ENCODE measurements at places on chromosomes 7 and 10.

- DNase-seq = no peak
Observed at GRCh38 chr7:12351843-12352242, 51.8 kb downstream of the VWDE start.

DNA sequence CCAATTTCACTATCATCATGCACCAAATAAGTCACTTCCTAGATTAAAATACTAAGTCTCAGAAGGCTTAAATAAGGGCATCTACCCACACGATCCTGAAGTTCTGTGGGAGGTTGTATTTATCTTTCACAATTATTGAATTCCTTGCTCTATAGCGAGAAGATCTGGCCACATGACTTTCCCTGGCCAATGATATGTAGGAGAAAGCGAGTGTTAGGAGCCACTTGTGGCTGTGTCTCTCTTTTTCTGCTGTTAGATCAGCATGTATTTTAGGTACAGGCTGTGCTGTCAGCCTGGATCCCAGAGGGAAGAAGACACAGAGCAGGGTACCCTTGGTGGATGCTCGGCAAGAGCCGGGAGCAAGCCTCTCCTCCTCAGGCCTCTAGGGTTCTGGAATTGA, 131.3 kb upstream of the DPP6 start:
- DNase-seq = no peak

- peak; percentile 89 for DNase-seq
Observed at GRCh38 chr7:33854178-33854577, 51.2 kb upstream of the BMPER start.

DNA sequence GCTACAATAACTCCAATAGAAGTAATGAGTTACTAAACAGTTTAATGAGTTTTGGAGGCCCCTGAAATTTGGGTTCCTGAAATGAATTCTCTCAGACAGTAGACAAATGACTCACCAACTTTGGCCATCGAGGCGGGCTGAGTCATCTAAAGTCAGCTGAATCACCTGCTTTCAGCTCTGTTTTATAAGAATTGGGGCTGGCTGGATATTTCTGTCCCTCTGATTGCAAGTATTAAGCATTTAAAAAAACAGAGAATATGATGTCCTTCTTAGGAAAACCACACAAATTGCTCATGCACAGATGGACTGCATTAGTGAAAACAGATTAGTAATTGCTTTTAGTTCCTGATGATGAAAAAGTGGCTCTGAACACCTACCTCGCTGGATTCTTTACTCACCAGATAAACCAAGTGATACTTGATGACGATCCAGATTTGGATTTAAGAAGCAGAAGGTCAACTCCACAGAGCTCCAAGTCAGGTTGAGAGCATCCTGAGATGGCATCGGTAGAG, 59.1 kb downstream of the ZNF365 start:
- DNase-seq = peak; percentile 99

DNA sequence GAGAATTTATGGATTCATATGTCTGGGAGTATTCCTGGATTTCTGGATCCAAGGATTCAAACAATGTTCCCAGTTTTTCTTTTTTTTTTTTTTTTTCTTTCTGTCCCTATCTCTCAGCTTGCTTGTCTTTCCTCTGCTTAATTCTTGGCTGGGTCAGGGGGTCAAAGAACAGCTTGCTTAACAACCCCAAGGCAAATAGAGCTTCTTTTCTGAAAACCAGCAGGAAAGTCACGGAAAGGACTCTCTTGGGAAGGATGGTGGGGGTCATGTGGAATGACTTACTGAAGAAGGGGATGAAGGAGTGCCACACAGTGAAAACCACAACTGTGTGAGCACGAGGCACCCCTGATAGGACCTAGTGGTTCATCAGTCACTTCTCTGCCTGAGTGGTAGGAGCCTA, 36.1 kb downstream of the GRK5 start:
- DNase-seq = no peak

DNA sequence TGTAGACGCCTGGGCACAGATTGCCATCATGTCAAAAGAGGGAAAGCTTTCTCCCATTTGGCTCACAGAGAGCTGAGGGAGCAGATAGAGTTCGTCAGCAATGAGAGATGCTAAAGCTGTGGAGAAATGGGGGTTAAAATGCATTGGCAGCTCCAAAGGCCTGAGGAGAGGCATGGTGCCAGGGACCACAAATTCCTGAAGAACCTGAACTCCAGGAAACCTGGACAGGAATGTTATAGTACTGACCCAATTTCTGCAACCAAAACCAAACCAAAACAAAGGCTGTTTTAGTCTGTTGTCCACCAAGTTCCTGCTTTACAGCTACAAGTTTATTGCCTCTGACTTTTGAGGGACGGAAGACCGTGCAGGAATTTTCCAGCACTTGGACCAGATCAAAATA, 575.7 kb downstream of the REEP3 start:
- peak; percentile 43 for DNase-seq

DNA sequence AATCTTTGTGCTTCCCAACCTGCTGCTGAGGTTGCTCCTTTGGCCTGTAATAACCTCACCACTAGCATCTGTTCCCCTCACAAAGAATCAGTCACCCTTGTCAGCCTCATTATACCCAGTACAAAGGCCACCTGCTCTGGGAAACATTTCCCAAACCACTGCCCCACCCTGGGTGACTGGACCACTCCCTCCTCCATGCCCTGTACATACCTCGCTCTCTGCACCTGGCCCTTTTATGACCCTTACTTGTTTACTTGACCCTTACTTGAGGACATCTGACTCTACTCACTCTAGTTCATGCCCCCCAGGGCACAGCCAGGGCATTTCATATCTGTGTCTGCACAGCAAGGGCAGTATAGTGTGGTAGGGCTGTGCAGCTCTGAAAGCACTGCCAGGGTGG, 21.4 kb upstream of the AOC1 start:
- DNase-seq = no peak

GRCh38 chr10:14478604-14479003, 147.9 kb upstream of the FRMD4A start:
- DNase-seq = peak; percentile 82

- no peak for DNase-seq
Observed at GRCh38 chr7:26105236-26105635, 46.8 kb upstream of the NFE2L3 start.

GRCh38 chr7:27526611-27527347, 135.9 kb downstream of the HIBADH start:
- DNase-seq = no peak

DNA sequence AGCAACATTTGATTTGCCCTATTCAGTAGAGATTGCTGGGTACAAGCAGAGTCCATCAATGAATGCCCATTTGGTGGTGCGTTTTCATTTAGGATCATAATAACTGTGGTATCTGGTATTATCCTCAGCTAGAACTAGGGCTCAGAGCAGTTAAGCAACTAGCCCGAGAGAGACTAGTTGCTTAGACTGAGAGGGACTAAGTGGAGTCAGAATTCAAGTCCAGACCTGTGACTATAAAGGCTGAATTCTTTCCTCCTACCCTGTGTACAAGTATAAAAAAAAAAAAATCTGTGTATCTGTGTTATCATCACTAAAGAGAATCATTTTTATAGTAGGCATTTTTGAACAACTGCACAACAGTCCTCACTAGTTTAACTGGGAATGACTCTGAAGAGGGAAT, 45.3 kb upstream of the DKK1 start:
- DNase-seq = no peak

GRCh38 chr10:12181065-12181775, 14.5 kb downstream of the NUDT5 start:
- no peak for DNase-seq

DNA sequence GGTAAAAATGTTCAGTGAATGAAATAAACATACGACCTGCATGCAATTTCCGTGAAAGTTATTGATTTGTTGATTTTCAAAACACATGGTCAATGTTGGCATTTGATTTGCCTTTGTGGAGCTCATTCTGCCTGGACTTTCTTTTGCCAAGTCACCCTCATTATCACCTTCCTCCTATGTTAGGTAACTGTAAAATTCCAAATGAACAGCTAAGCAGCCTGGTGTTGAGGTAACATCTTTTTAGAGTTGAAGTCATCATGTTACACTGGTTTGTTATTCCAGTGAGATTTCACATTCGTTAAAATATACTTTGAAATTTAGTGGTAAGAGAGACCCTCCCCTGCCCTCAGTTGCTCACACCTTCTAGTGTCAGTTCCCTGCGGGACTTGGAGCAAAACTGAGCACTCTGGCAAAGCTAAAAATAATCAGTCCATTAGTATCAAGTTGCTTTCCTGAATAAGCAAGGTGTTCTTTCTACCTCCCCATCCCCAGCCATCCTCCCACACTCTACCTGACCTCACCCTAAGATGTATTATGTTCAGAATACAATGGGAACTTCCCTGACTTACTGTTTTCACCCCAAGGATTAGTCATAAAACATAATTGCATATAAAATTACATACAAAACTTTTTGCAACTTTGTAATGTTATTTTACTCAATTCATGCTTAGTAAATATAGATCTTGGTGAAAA, 283.3 kb upstream of the SEMA3A start:
- peak; percentile 63 for DNase-seq

GRCh38 chr7:100965723-100966541, 3.4 kb upstream of the MUC12 start:
- peak; percentile 82 for DNase-seq

DNA sequence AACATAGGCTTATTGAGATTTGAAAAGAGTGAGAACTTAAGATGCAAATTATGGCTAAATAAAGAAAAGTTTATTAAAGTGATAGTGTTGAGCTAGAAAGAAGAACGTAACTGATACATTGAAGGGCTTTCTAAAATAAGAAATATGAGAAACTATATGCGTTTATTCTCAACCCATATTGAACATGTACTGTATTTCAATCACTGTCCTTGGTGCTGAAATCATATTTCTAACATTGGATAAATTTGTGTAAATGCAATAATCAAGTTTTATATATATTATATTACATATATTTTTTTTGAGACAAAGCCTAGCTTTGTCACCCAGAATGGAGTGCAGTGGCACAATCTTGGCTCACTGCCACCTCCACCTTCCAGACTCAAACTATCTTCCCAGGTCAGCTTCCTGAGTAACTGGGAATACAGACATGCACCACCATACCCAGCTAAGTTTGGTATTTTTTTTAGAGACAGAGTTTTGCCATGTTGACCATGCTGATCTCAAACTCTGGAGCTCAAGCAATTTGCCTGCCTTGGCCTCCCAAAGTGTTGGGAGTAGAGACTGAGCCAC, 1065.8 kb downstream of the REEP3 start:
- no peak for DNase-seq

DNA sequence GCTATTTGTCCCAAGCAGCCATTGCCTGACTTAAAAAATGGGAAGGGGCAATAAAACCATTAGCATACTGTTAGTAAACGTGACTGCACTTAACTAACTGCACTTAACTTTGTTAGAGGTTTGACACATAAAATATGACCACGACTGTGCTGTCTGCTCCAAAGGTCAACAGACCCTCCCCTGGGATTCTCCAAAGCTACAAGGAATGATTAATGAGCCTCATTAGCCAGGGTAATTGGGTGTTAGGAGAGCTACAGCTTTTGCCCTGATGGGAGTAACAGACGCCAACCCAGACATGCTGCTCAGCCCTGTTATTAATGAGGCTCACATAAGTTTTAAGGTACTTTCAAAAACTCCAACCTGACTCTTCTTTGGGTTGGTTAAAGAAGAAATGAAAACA, 129.4 kb upstream of the PLPP4 start:
- DNase-seq = no peak

- DNase-seq = peak; percentile 65
Observed at GRCh38 chr7:150845421-150845861, 6.9 kb upstream of the AOC1 start.

DNA sequence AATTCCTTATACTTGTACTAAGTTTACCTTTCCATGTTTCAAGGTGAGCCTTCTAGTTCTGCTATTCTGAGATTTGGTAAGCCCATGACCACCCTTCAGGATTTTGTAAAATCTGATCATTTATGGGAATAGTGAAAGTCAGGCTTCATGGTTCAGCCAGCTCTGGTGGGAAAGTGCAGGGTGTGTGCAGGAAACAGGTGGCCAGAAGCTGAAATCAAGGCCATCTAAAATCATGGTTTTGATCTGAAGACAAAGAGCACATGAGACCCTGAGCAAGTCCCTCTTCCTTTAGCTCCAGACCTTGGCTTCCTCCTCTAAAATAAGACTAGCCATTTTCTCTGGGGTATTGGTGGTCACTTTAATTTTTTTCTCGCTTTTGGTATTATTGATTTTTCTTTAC, 91.3 kb downstream of the CALD1 start:
- no peak for DNase-seq

GRCh38 chr10:91607646-91608403, 25.0 kb downstream of the PPP1R3C start:
- DNase-seq = no peak

- DNase-seq = peak; percentile 54
Observed at GRCh38 chr10:81127931-81128330, 590.2 kb downstream of the SH2D4B start.

GRCh38 chr7:137480401-137480800, 136.9 kb upstream of the PTN start:
- DNase-seq = no peak

DNA sequence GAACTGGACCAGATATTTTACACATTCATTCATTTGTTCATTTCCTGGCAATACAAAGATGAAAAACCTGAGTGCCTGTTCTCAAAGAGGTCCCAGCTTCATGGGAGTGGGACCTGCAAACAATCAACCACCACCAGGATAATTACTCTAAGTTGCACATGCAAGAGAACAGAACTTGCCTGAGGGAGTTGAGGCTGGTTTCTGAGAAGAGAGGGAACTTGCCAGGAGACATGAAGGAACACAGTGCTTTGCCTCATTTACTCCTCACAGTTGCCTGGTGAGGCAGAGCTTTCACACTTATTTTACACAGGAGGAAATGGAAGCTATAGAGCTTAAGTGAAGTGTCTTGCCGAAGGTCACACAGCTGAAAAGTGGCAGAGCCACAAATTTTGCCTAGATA, 170.1 kb downstream of the SORCS3 start:
- no peak for DNase-seq

DNA sequence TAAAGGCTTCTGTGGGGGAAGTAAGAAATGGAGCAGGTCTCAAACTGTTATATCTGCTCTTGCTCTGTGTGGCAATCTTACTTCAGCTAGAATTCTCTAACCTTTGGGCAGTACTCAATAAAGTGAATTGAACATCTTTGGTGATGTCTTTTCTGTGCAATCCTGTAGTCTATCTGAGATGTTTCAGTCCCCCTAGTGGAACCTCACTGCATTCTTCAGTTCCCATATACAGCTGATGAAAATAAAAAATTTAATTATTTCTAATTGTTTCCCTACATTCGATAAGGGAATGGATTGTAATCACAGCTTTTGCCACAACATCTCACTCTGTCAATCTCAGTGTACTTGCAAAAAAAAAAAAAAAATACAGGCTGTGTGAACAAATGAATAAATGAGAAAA, 522.6 kb downstream of the DNAJB9 start:
- no peak for DNase-seq

- peak; percentile 70 for DNase-seq
Observed at GRCh38 chr10:116766837-116767634, 24.7 kb upstream of the HSPA12A start.

DNA sequence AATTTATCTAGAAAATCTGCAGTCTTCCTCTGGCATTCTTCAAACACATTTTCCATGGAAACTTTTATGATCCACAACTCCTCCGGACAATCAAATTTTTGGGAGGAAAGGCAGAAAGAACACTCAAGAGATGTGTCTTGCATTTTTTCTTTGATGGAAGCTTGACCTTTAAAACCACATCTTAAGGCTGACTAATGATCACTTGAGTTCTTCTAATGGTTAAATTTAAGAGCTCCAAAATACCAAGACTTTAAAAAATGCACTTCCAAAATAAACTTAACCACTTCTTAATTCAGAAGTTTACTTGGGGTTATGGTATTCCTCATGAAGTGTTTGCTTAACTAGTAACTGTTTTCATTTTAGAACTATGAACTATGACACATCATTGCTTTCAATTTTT, 43.3 kb downstream of the ETV1 start:
- DNase-seq = peak; percentile 24

All from kidney tubule cell (primary cell).